ENCODE measurements at places on chromosomes 16 and 17.

GRCh38 chr17:33055171-33055611, 63.5 kb downstream of the SPACA3 start:
- no peak for DNase-seq

GRCh38 chr16:280005-280460, 358 bp upstream of the ARHGDIG start:
- no peak for DNase-seq

- no peak for DNase-seq
Measured at GRCh38 chr17:70658317-70658716, 489.0 kb downstream of the KCNJ2 start.

DNA sequence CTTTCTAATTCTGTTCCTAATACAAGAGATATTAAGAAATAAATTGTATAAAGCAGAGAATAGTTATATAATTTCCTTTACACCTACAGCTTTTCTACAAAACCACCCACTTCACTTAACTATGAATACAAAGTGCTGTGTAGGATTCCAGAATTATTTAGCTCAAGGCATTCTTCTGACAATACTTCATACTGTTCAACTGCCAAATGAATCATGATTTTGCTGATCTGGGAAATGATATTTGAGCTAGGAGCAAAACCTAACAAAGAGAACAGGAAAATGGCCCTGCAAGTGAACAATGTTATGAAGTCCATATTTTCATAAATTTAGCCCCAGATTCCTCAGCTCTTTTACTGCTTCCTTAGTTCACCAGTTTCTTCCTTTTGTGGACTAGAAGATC, 12.9 kb downstream of the BBS2 start:
- DNase-seq: no peak

GRCh38 chr17:74759941-74760340, 11.5 kb downstream of the NHERF1 start:
- no peak for DNase-seq

- no peak for DNase-seq
Measured at GRCh38 chr16:82846806-82847205, 220.0 kb downstream of the CDH13 start.

DNA sequence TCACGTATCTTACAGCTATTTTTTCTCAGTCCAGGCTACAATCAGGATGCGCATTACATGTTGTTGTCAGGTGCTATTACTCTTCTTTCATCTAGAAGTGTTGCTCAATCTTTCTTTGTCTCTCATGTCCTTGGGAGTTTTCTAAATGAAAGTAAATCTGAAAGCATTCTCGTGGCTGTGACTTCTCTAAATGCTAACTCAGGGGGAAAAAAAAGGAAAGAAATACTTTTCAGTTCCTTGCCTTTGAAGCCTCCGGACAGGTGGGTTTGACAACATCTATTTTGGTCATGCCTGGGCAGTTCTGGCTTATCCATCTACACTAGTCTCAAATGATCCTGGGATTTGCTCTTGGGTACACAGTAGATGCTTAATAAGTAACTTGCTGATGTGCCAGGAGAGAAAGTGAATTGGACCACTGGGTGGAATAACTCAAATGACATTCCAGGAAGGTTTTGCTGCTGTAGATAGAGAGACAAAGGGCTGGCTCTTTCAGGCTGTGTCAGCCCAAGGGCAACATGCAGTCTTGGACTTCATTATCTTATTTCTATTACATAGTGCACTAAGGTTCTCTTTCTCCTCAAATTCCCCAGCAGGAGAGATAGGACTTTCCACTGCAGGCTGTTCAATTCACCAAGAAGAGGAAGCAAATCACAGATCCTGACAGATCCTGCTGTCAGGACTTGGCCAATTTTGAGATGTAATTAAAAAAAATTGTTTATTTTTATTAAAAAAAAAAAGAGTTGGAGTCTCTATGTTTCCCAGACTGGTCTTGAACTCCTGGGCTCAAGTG, 63.6 kb upstream of the NFAT5 start:
- DNase-seq: no peak

- peak; percentile 30 for DNase-seq
Measured at GRCh38 chr17:45852535-45853297, 8.0 kb downstream of the SPPL2C start.

DNA sequence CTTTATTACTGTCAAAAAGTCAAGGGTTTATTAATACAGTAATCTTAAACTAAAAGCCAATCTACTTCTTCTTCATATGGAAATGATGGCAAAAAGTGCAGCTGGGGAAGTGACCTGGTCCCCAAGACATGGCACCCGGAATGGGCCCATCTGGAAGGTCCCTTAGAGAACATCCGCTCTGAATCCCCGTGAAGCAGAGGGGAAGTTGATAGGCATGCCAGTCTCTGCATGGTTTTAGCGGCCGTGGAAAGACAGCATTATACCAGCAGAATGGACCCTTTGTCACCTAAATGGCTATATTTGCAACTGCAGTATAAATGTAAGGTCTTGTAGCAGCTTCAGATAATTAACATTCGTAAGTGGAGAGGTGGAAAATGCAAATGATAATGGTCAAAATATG, 32.4 kb downstream of the COTL1 start:
- DNase-seq: no peak

DNA sequence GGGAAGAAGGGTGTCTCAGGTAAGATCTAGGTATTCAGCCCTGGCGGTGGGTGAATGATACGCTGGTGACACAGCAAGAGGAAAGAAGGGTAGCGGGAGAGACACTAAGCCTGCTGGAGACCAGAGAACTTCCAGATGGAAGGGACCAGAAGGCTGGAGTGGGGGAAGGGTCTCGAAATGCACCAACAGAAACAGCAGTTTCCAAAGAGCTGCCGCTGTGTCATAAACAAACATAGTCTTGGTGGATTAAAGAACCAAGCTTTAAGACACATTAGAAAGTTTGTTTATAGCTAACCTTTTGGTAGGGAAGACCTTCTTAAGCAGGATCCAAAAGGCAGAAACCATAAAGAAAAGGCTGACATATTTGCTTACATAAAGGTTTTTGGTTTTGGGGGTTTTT, 20.9 kb downstream of the TRPV3 start:
- no peak for DNase-seq

GRCh38 chr16:77877712-77878347, 89.5 kb downstream of the VAT1L start:
- no peak for DNase-seq

DNA sequence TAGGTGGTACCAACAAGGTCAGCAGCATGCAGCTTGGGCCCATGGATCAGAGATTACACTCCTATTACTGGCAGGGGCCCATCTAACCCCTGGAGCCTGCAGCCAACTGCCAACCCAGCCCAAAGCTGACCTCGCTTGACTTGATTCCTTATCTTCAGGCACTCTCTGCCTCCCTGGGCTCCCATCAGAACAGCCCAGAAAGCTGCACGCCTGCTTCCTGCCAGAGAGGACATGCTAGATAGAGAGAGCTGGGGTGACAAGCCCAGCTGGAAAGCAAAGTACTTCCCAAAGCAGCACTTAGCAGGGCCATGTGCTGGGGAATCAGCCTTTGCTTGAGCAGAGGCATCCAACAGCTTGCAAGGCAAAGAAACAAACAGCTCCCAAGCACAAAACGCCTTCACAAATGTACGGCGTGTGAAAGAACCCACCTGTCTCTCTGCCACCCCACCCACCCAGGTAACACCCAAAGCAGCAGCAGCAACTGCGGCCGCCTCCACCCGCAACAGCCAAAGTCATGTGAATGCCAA, 74.2 kb upstream of the NLK start:
- DNase-seq: no peak

- peak; percentile 67 for DNase-seq
Measured at GRCh38 chr17:76562734-76563148, 22.9 kb downstream of the PRCD start.

- no peak for DNase-seq
Measured at GRCh38 chr17:75832164-75832651, 12.0 kb downstream of the UNC13D start.

- no peak for DNase-seq
Measured at GRCh38 chr17:5405400-5405799, 14.1 kb downstream of the NUP88 start.

GRCh38 chr16:76390476-76390875, 113.3 kb downstream of the CNTNAP4 start:
- DNase-seq: no peak

GRCh38 chr17:7406235-7406825, 1.3 kb upstream of the NLGN2 start:
- no peak for DNase-seq

- DNase-seq: no peak
Measured at GRCh38 chr16:72179204-72179970, 7.4 kb upstream of the PMFBP1 start.

GRCh38 chr17:76432004-76432403, 20.9 kb downstream of the UBE2O start:
- DNase-seq: no peak

DNA sequence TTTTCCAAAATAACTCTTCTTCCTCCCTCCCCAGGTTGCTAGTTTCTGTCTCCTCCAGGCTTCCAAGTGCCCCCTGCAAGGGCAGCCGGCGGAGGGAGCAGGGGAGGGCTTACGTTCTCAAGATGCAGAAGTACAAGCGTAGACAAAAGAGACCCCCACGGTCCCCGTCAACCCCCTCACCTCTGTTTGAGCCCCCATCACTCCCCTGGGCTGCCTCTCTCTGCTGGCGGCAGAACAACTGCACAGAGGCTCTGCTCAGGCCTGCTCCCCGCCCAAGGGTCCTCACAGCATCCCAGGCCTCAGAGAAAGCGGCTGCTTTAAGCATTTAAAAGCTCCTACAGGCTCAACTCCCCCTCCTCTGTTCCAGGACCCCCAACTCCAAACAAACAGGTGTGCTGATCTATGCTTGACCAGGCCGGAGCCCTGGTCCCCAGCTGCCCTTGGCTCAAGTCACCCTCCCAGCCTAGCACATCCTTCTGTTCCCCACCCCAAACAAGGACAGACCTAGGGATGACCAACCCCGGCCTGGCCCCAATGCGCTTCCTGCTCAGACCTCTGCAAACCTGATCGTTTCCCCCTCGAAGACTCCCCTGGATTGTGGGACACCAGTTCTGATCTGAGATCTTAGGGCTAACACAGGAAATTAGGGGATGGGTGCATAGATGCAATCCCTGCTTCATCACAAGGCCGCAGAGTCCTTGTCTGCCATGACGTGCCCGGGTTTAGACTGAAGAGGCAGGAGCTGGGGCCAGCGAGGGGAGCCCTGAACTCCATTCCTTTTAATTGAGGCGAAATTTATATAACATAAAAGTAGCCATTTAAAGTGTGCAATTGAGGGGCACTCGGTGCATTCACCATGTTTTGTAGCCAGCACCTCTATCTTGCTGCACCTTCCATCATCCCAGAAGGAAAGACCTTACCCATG, 17.2 kb upstream of the RBFOX3 start:
- no peak for DNase-seq

DNA sequence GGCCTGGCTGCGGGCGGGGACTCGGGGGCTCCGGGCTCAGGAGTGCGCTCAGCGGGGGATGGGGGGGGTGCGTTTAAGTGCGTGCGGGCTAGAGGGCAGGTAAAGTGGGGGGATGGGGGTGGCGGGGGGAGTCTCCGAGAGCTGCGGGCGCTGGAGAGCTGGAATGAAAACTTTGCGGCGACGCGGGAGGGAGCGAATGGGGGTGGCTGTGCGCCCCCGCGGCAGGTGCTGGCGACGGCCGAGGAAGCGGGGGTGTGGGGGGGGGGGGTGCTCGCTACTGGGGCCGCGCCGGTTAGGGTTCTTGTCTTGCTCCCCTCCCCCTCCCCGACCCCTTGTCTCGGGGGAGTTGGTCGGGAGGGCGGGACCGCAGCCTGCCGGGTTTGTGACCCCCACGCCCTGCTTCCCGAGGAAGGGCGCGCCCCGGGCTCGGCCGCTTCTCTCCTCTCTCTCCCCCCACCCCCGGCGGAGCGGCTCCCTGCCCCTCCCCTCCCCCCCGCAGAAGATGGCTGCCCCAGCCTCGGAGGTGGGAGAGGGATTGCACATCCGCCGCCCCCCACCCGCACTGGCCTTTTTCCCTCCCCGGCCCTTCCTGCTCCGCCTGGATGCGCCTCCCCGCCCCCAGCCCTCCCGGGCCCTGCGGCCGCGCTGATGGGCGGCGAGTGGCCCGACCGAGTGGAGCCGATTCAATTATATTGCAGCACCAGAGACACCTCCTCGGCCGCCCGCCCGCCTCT, 649 bp downstream of the GSE1 start:
- DNase-seq: no peak

- DNase-seq: no peak
Measured at GRCh38 chr17:50550661-50551432, 3.9 kb downstream of the SPATA20 start.

GRCh38 chr16:79794941-79795340, 194.4 kb upstream of the MAF start:
- DNase-seq: no peak

DNA sequence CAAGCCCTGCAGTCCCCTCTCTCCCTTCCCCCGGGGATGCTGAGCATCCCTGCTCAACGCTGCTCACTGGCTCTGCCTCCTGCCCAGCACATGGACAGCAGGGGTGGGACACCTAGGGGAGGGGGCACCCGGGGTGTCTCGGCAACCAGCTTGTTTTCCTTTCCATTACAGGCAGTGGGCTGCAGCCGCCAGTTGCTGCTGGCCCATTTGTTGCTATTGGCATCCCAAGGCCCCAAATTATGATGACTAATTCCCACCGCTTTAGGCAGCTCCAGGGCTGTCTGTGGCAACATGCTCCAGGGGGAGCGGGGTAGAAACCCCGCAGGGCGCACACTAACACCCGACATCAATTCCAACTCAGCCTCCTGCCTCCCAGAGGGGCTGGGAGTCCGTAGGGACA, 4.9 kb downstream of the SDK2 start:
- peak; percentile 56 for DNase-seq

DNA sequence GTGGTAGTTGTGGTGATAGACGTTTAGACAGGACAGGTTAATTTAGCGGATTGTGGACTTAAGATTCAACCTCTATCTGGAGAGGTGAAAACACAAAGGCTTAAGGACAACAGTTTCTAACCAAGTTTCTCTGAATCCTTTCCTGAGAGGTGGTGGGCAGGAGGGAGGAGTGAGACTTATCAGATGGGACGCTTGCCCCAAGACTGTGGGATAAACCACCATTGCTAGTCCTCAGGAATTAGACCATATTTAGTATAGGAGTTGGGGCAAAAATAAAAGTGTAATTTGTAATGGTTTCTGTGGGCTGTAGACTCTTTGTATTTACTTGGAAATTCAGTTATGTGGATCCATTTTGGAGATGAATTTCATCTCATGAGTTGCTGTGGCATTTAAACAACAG, 6.6 kb downstream of the PDP2 start:
- no peak for DNase-seq

- peak; percentile 85 for DNase-seq
Measured at GRCh38 chr17:76953946-76954345, 85.7 kb downstream of the MGAT5B start.

DNA sequence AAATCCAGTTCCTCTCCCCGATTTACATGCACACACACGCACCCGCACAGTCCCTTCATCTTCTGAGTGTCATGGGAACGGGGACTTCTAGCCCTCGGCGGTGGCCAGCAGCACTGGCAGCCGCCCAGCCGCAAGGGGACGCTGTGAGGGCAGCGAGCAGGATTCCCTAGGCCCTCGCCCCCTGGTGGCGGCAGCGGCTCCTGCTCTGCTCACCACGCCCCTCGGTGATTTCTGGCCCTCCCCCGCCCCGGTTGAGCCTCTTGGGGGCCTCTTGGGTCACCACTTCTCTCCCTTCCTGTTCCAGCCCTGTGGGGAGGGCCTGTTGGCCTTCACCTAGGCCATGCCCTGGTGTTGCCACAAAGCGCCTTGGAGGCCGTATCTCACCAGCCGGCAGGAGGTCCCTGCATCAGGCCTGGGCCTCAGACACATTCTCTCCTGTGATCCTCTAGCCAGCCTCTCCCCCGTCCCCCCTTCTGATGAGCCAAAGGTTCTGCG, 75.2 kb upstream of the KSR1 start:
- DNase-seq: no peak

Data from NCI-H446 treated with DMSO at 0.1 percent for 48 hours (cell line).